ENCODE measurements at places on chromosomes 16 and 17.

- DNase-seq, result no peak
These were observed 203.7 kb upstream of the SDK2 start for GRCh38 chr17:73847952-73848351.

- no peak for DNase-seq
These were observed 6.6 kb upstream of the CBX8 start for GRCh38 chr17:79803421-79803996.

DNA sequence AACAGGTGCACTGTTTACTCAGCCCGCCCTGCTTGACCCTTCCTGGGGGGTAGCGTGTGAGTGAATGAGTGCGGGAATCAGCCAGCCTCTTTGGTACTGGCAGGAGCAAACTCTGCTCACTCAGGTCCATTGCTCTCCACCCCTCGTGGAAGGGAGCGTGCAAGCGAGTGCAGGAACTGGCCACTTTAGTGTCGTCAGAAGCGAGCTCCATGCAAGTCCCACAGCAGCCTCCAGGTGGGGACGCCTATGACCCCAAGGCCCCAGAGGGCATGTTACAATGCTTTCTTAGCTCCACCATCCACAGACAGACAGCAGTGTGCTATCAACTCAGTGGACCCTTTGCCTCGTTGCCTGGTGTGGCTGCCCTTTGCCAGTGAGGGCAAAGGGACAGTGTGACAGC, 1025.1 kb upstream of the CDH8 start:
- no peak for DNase-seq

DNA sequence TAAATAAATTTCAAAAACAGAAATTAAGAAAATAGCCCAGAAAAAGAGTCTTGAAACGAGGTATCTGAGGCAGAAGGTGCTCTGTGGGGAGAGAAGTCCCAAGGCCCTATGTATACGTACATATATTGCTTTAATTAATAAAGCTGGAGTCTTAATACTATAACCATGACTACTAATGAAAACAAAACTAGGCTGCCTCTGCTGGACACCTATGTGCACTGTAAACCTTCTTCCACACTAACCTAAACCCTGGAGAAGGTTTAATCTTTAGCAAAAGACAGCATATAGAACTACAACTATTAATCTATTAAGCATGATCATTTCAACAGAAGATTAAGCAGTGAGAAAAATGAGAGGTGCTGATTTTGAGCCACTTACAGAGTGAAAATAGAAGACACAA, 153.9 kb upstream of the C17orf78 start:
- no peak for DNase-seq

GRCh38 chr16:9780831-9781230, 401.4 kb downstream of the GRIN2A start:
- no peak for DNase-seq

- DNase-seq, result no peak
These were observed 66.8 kb downstream of the DNAH17 start for GRCh38 chr17:78510141-78511075.

DNA sequence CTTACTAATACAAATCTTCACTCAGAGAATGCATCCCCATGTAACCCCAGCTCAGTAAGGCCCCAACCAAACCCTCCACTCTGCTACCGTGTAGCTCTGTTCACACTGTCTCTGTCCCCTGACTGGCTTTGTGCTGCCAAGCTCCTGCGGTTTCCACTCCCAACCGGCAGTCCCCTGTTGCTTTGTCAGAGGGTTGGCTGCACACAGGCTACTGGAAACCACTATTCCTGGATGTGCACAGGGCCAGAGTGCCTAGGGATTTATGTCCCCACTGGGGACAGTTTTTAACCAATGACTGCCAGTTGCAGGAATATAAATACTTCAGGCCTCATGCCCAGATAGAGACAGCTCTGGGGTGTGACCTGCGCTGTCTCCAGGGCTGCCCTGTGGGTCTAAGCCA, 157.1 kb upstream of the C16orf82 start:
- DNase-seq, result no peak

DNA sequence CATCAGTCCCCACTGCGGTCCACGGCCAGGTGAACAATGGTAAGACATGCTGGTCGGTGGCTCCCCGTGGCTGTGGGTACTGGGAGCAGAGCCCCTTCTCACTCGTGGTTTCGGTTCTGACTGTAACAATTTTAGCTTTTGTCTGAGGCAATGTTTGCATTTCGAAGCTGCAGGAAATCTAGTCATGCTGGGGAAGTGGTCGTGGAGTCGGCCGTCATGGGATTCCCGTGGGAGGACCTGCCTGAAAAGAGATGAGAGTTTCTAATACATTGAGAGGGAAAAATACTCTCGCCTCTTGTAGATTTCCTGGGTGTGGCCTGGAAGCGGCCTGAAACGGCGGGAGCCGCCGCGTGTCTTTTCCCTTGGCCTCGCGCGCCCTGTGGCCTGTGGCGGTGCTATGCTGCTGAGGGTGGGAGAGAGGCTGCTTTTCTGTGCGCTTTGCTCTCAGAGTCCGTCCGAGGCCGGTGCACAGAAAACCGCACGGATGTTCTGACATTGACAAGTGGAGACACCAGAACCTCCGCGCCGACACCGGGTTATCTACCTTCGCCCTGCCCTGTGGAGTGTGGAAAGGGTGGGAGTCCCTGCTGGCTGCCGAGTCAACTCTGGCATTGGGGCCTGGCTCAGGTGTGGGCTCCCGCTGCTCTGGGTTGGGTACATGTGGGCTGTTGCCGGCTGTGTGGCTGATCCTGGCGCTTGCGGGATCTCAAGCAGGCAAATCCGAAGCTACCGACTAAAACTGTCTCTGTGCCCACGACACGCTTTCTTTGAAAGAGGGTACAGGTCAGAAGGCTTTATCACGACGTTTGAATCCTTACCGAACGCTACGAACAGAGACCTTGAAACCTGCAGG, 60.8 kb downstream of the WDR45B start:
- DNase-seq, result no peak

- no peak for DNase-seq
These were observed 2.9 kb downstream of the ZBTB4 start for GRCh38 chr17:7476494-7476893.

DNA sequence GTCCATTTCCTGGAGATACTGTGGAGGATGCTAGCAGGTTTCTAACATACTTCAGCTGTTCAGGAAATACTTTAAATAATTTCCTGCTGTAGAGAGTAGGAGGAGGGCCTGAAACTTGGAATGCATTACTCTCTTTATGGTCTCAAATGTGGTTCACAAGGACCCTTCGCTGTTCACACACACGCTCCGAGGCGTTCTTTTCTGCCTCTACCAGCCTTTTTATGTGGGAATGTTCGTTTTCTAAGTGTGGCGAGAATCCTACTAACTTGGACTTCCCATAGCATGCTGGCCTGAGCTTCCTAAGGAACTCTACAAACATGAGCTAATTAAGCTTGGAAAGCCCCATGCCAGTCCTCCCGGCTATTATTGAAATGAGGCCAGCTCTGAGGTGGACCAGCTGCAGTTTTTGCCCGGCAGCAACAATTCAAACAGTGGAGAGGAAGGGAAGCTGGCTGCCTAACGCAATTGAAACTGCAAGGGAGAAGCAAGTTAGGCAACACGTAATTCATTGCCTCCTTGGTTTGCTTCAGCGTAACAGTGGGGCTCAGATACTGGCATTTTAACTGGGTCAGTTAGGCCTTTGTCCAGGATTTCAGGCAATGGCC, 18.9 kb downstream of the KPNA2 start:
- no peak for DNase-seq

DNA sequence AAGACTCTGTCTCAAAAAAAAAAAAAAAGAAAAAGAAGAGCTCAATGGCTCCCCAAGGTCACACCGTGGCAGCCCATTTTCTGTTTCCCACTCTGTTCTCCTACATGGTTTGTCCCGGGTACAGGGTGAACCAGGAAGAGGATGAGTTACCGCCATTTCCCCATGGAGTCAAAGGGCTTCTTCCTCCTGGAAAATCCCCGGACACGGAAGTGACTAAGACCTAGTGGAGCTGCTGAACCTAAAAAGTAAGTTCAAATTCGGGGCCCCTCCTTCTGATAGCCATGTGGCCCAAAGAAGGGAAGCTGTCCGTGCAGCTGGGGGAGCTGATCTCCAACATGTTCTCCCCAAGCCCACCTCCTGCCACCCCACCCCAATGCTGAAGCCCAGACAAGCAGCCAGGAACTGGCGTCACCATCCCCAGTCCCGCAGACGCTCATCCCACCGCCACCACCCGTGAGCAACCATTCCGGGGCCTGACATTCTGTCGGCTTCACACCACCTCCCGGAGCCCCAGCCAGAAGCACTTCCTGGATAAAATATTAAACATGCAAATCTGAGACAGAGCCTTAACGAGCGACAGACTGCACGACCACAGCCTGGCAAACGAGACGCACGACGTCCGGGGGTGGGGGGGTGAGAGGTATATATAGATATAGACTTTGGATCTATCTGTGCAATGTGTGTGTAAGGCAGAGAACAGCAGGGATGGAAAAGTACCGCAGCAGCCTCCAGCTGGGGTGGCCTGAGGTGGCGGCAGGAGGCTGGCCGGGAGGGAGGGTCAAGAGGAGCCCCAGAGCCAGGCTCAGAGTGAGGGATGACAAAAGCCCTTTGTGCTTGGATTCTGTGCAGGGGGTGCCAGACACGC, 17.6 kb downstream of the EPOP start:
- no peak for DNase-seq

- DNase-seq, result no peak
These were observed 3.6 kb upstream of the PHF12 start for GRCh38 chr17:28954886-28955285.

DNA sequence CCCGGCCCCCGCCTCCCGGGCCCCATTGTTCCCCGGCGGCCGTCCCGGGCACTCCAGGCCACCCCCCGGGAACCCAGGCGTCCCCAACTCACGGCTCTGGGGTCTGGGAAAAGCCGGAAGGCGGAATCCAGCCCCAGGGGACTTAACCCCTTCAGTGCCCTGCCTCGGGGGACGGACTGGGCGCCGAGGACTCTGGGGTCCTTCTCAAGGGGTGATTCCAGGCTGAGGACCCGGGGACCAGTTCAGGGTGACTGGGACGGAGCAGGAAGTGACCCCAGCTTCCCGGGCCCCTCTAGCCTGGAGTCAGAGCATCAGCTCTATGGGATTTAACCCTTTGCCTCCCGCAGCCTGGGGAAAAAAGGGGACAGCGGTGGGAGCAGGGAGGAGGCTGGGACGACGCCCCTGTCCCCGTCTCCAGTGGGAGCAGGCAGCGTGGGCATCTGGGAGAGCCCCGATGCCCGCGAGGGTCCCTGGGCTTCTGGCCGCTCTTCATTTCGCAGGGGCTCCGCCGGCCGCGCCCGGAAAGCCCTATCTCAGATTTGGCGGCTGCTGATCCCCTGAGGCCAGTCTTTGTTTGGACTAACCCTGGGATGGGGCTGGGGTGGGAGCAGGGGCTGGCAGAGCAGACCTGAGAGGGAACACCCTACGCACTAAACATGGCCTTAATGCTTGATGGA, at the start of gene ZNF629:
TSS of gene ZNF629 (minus strand) at position 270 of the 677 bp plus-strand sequence. CDS start 2,723 bp downstream, outside the sequence.
- DNase-seq, result peak; percentile 97

DNA sequence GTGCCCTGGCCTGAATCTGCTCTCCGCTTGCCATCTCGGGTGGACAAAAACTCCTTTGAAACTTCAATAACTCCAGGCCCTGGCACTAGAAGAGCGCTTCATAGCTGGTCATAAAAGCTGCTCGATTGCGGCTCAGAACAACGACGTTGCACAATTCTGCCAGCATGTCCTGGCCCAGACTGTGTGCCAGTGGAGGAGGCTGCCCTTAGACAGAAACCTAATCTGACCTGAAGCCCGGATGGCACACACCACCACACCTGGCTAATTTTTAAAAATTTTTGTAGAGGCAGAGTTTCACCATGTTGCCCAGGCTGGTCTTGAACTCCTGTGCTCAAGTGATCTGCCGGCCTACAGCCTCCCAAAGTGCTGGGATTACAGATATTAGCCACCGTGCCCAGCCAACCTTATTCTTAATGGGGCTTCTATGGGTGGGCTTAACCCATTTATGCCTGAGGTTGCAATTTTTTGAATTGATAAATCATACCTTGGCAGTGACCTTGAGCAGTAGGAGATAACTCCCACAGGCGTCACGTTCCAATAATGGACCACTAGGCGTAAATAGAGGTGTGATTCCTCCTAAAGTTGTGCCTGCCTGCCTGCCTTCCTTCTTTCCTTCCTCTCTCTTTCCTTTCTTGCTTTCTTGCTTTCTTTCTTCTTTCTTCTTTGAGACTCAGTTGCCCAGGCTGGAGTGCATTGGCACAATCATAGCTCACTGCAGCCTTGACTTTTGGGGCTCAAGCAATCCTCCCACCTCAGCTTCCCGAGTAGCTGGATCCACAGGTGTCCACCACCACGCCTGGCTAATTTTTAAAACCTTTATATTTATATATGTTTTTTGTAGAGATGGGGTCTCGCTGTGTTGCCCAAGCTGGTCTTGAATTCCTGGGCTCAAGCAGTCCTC, 1.1 kb upstream of the PPL start:
- DNase-seq, result no peak

DNA sequence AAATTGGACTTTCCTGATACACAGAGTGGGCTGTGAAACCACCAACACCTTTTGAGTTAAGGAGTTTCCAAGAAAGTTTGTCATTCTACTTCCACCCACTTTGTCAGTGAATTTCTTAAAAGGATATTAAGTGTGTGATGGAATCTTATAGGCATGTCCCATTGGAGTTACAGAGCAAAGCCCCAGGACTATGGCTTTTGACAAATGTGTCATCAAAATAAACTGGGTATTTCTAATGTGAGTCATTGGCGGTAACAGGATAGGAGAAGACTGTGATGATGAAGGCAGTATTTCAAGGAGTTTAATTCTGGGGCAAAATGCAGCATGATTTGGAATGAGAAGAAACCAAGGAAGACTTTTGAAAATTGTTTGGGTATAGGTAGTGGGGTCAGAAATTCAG, 1013.8 kb upstream of the EEF2KMT start:
- DNase-seq, result no peak

GRCh38 chr17:28385037-28385400, 13.5 kb downstream of the SARM1 start:
- DNase-seq, result no peak

- no peak for DNase-seq
These were observed 6.5 kb downstream of the NFATC3 start for GRCh38 chr16:68091380-68092261.

All from SK-N-SH (cell line).